ENCODE measurements at places on chromosomes 12 and 14.

DNA sequence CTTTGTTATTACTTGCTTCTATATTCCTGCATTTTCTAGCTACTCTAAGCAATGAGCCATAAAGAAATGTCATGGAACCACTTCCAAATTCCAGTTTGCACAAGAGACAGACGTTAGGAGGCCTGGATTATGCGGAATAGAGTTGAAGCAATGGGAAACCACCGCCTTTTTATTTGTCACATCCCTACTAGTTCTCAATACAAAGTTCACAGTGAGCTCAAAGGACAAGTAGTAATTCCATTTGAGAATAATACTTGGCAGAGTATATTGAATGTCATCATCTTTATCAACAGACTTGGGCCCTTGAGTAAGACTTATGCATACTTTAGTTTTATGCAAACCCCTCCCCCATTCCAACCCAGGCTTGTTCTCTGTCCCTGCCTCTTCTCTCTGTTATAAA lies 3.7 kb upstream of the SLC15A5 start:
- DNase-seq: no peak

GRCh38 chr12:6888360-6888759 lies 15.3 kb upstream of the SPSB2 start:
- DNase-seq: no peak

- no peak for DNase-seq
Measured at GRCh38 chr14:94445003-94445402, 7.6 kb downstream of the SERPINA11 start.

DNA sequence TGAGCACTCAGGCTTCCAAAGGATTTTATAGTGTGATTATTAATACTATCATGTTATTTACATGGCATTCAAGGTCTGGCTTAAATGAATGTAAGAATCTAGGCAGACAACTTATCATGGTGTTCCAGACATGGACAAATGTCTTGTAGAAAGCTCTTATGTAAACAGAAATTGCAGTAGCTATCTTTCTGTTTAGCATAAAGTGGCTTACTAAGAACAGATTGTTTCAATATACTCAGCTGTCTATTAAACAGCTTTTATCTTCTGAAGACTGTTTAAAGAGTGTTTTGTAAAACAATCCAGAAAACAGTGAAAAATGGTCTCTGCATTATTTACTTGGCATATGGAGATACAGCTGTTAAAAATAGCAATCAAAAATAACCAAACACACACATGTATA lies 1061.8 kb upstream of the SEL1L start:
- DNase-seq: no peak

GRCh38 chr12:109720152-109720856 lies 6.7 kb downstream of the FAM222A start:
- no peak for DNase-seq

- no peak for DNase-seq
Measured at GRCh38 chr14:30822080-30822571, 52.2 kb upstream of the COCH start.

DNA sequence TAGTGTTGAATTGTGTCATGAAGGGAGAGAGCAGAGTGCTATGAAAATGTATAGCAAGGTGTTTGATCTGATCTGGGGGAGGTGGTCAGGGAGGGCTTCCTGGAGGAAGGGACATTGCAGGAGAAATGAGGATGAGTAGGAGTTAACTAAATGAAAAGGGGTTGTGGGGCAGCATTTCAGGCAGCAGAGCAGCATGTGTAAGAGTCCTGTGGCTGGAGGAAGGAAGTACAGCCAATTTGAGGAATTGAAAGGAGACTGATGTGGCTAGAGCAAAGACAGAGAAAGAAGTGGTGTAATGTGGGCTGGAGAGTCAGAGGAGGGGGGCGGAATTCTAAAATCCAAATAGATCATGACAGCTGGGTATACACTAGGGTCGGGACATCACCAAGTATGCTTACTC lies 20.5 kb downstream of the NPC2 start:
- DNase-seq: no peak

Data from DMS 273 treated with DMSO at 0.1 percent for 48 hours (cell line).